ENCODE measurements at places on chromosomes 7 and 10.

- no peak for DNase-seq
Observed at GRCh38 chr7:69651101-69651590, 52.9 kb downstream of the AUTS2 start.

GRCh38 chr10:1156921-1157614 lies 100.9 kb downstream of the WDR37 start:
- no peak for DNase-seq

DNA sequence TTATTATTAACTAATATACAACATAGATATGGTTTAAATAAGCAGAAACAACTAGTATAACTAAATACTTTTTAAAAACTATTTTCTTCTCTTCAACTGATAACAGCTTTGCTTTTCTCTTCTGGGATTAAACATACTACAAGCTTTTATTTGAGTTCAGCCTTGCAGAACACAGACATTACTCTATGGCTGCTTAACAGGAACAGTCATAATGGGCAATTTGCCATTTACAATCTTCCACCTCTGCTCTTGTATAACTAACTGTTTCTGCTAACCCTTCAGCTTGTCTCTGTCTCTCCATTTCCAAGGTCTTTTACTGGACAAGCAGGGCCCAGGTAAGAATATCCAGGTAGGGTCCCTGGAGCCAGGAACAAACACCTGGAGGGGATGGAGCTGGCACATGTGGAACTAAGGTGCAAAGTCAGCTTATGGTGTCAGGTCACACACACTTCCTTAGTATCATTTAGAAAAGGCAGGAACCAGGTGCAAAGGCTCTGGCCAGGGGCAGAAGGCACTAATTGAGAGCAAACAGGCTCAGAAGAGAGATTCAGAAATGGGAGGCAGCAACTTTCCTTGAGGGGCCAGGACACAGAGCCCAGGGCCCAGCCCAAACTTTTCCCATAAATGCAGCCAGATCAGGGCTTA lies 93.1 kb downstream of the STRA8 start:
- DNase-seq = no peak

GRCh38 chr10:88293651-88294230 lies 289.4 kb downstream of the RNLS start:
- no peak for DNase-seq

DNA sequence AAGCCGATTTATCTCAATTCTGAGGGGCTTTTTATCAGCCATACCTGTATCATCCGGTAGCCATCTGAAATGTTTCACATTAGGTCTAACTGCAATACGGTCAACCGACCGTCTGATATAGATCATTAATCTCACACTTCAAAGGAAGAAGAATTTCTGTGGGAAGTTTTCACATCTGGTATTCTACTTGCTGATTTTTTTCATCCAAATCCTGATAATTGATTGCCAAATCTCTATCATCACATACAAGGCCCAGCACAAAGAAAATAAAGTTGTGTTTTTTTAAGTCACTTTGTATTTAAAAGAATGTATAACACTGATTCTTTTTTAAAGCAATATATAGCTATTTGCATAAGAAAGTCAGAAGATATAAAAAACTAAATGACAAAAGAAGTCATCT lies 132.3 kb downstream of the DKK1 start:
- DNase-seq = no peak

- no peak for DNase-seq
Observed at GRCh38 chr10:28535846-28536245, 2.9 kb downstream of the WAC start.

DNA sequence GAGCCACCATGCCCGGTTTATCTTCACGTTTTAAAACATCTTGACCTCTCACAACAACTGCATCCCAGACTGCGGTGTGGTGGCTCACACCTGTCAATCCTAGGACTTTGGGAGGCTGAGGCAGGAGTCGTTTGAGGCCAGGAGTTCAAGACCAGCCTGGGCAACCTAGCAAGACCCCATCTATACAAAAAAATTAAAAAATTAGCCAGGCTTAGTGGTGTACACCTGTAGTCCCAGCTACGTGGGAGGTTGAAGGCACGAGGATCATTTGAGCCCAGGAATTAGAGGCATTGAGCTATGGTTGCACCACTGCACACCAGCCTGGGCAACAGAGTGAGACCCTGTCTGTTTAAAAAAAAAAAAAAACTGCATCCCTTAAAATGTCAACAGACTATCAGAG lies 20.2 kb downstream of the TNRC18 start:
- DNase-seq = no peak

DNA sequence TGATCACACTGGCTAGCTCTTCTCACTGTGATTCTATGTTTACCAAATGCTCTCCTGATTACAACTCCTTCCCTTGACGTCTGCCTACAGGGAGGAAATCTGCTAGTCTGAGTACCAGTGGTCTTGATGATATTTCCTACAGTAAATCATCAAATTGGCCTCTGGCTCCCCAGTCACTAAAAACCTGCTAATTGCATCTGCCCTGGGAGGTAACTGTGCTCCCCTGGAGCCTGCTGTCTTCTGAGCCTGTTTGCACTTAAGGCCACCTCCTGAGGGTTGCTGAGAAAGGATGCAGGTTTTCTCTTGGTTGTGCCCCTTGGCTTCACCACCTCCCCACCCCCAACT lies 56.0 kb downstream of the ELMO1 start:
- DNase-seq = no peak

DNA sequence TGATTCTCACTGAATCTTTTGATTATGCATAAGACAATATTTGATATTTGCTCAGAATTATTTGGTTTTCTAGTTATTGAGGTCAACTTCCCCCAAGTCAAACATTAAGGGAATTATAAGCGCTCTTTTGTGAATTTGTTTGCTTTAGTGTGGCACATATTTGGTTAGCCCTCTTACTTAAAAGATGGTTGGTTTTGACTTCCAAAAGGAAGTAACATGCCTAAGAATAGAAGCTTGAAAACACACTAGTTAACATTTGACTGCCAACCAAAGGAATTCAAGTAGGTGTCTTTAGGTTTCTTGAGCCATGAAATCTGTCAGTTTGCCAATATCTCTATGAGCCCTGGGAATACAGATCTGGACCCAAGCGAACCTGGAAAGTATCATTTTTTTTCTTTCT lies 24.9 kb downstream of the STEAP4 start:
- no peak for DNase-seq

- no peak for DNase-seq
Observed at GRCh38 chr7:116527521-116527920, 2.7 kb downstream of the CAV1 start.

GRCh38 chr7:130009848-130010688 lies 41.1 kb downstream of the ZC3HC1 start:
- peak; percentile 93 for DNase-seq

DNA sequence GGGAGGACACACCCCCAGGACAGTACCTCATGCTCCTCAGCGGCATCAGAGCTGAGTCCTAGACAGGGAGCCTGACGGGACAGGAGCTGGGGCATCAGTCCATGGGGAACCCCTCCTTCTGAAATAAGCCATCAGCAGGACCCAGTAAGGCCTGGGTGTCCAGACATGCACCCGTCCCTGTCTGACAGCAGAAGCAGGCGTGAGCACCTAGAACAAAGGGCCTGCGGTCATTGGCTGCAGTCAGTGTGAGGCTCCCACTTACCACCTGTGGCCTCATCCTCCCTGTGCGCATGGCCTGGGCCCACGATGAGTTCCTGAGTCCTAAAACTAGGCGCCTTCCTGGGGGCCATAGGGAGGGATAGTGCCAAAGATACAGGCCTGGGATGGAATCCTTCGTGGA lies 484.7 kb downstream of the PTPRN2 start:
- DNase-seq = no peak

Measured in NCI-H226 (cell line).